RPMI8226 (cell line): ENCODE measurements at places on chromosomes 11 and 22.
A peak's percentile ranks its signal among the peaks of the same experiment; 100 is the strongest.

DNA sequence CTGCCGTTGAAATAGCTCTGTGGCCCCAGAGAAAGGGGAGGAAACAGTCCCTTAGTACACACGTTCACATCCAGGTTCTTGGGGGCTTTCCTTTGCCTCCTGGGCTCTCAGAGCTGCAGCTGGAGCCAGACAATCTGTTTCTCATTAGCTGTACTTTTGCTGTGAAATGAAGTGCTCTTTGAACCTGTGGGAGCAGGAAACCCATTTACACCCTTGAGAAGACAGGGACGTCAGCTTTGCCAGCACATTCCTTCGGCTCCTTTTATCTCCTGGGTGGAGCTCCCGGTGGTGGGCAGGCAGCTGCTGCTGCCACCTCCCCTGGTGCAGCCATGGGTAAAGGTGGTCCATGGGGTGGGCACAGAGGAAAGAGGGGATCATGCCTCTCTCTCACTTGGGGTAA is 80.6 kb upstream of the TIMP3 start:
- no peak for DNase-seq

GRCh38 chr11:113859665-113860064 is 15.7 kb downstream of the USP28 start:
- DNase-seq: no peak

DNA sequence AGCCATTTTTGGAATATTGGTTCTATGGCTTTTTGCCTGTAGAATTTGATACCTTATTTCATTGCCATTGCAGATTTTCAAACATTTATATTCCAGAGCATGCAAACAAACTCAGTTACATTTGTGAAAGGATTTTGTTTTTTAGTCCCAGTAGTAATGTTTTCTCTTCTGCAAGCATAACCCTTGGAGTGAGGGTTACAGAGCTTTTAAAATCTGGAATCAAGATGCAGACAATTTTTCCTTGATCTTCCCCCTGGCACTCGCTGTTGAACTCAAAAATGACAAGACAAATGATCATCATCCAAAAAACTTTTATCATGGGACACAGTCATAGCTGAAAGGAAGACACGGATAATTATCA is 20.8 kb downstream of the BBOX1 start:
- no peak for DNase-seq

DNA sequence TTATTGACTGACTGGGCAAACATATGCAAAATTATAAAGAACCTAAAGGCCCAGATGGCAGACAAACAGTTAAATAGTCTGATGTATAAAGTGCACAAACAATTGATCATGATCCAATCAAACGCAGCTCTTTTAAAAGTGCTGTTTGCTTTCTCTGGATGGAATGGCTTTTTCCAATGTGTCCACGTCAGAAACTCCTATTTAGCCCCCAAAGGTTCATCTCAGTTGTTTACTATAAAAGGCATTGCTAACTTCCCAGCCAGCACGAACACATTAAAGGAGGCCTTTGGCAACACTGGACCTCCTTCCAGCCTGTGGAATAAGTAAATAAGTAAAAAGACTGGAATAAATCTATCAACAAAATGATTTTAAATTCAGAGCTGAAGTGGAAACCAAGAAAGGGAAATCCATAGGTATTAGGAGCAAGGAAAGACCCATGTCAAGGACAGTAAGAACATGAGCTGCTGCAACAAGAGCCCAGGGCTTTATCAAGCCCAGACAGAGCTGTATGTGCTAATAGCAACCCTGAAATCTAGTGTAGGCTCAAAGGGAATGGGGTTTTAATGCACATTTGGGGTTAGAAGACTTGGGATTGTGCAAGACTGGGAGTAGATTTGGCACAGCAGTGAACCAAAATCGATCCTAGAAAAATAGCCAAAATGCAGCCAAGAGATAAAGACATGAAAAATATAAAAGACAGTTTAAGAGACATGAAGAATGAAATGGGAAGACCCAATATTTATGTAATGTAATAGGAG is 105.4 kb downstream of the EFCAB6 start:
- no peak for DNase-seq

GRCh38 chr11:47216121-47216798 is 1.5 kb downstream of the DDB2 start:
- DNase-seq: peak; percentile 68

DNA sequence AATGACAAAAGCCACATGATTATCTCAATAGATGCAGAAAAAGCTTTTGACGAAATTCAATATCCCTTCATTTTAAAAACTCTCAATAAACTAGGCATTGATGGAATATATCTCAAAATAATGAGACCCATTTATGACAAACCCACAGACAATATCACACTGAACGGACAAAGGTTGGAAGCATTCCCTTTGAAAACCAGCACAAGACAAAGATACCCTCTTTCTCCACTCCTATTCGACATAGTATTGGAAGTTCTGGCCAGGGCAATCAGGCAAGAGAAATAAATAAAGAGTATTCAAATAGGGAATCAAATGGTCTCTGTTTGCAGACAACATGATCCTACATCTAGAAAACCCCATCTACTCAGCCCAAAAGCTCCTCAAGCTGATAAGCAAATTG is 52.0 kb downstream of the CASP12 start:
- DNase-seq: no peak

DNA sequence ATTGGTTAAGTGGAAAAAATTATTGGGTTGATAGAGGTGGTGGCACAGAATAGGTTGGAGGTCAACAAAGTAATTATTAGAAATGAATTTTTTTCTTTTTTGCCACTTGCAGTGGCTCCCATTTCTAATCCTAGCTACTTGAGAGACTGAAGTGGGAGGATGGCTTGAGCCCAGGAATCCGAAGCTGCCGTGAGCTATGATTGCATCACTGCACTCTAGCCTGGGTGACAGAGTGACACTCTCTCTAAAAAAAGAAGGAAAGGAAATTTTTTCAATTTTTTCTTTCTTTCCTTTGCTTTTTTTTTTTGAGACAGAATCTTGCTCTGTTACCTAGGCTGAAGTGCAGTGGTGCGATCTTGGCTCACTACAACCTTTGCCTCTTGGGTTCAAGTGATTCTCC is 2.2 kb upstream of the BCO2 start:
- DNase-seq: no peak

DNA sequence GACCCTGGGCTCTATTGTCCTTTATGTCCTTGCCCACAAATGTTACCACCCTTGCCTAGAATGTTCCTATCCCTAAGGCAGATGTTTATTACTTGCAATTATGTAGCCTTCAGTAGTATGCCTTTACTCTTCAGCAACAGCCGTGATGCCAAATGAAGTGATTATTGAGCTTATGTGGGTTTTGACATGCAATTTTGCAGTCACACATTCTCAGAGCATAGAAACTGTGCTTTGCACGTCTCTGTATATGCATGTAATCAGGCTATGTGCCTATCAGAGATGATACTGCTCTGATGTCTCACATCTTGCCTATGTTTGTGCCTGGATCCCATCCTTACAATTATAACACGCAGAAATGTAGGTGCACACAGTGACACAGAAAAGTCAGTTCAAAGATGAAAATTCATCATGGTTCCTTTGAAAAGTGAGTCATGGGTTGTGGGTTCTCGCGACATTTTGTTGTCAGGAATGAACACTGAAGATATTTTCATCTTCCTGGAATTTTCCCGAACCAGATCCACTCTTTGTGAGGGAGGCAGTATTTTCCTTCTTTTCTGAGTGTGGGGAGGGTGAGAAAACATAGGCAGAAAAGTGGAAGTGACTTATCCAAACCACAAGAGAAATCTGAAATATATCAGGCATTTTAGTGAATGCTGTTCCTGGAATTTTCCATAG is 81.1 kb downstream of the BMAL1 start:
- no peak for DNase-seq

DNA sequence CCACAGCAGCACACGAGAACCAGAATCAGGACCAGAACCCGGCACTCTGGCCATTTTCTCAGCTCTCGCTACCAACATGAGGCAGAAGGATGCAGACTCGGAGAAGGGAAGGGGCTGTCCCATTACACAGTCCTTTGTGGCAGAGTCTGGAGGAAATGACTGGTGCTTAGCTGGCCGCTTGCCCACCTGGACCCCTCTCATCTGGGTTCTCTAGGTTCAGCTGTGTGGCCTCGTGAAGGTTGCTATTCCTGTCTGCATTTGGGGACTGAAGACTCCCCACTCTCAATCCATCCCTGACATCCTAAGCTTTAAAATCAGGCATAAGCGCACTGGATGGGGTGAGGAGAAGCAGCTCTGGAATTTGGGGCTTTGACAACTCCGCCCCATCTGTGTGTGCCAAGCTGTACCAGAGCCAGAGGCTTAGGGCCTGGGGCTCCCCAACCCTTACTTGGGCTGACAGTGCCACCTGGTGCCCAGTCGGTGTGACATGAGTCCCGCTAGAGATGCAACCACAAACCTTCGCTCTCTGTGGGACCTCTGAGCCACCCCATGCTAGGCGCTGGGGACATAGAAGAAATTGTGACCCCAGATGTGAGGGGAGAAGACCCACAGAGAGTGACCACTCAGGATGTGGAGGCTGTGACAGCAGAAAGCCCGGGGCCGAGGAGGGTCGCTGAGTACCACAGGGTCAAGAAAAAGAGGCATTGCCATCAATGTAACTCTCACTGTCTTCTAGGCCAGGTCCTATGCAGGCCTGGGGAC is 35.8 kb upstream of the FCHSD2 start:
- DNase-seq: peak; percentile 92

DNA sequence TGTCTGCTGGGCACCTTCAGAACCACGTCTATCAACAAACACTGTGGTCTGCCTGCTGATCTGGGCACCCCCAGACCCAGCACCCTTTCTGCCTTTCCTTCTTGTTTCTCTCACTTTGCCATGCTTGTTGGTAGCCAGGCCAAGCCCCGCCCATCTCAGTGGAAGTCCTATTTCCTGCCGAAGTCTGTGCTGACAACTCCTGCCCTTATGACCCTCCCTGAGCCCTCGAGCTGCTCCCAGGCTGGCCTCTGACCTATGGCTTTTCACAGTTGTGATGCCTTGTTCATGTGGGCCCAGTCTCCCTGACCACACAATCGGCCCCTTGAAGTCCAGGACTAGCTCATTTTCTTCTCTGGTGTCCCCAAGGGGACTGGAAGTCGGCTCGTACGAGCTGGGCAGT is 132.1 kb downstream of the DSCAML1 start:
- DNase-seq: peak; percentile 26

GRCh38 chr11:123378096-123378495 is 52.0 kb upstream of the GRAMD1B start:
- no peak for DNase-seq

DNA sequence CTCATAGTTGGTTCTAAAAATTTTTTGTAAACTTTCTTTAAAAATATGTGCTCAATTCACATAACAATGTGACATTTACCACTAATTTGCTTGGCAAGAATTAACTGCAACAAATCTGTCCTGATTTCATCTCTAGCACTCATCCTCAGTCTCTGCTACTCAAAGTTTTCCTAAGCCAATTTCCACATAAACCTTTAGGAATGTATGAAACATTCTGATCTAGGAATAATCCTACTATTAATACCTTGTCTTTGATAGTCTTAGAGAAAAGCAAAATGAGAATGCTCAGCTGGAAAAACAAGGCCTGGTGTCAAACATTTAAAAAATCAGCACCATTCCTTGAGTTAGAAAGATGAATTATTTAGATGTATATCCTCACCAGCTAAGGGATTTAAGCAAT is 114.3 kb downstream of the CD44 start:
- no peak for DNase-seq

GRCh38 chr22:39820256-39820655 is 73.3 kb downstream of the ENTHD1 start:
- no peak for DNase-seq

DNA sequence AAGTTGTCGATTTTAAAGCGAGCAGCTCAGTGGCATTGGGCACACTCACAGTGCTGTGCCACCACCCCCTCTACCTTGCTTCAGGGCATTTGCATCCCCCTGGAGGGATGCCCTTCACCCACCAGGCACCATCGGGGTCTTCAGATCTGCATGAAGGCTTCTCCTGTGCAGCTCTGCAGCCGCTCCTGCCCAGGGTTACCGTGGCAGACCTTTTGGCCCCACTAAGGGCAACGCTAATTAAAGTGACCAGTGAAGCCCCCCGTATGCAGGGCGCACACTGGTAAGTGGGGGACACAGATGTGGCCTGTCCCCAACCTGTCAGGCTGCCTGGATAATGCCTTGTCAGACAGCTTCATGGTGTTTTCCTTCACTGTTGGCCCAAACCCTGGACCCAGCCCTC is 1117.7 kb downstream of the BRD1 start:
- DNase-seq: no peak

DNA sequence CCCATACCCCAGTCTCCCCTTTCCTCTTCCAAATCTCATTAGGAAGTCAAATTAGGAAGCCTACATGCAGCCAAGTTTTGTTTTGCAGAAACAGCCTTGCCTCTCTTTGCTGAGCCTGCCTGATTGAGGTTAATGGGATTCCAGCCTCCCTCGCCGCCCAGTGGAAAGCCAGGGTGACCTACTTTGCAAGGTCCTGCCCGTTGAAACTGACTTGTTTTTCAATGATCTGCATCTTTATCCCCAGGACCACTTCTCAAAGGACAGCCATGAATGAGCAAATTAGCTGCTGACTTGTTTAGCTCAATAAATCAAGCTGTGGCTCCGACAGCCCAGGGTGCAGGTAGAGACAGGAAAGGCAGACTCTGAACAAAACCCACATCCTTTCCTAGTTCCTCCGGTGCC is 110.4 kb downstream of the RRAS2 start:
- no peak for DNase-seq

GRCh38 chr11:113896156-113896879 is 8.3 kb upstream of the HTR3B start:
- DNase-seq: peak; percentile 36

DNA sequence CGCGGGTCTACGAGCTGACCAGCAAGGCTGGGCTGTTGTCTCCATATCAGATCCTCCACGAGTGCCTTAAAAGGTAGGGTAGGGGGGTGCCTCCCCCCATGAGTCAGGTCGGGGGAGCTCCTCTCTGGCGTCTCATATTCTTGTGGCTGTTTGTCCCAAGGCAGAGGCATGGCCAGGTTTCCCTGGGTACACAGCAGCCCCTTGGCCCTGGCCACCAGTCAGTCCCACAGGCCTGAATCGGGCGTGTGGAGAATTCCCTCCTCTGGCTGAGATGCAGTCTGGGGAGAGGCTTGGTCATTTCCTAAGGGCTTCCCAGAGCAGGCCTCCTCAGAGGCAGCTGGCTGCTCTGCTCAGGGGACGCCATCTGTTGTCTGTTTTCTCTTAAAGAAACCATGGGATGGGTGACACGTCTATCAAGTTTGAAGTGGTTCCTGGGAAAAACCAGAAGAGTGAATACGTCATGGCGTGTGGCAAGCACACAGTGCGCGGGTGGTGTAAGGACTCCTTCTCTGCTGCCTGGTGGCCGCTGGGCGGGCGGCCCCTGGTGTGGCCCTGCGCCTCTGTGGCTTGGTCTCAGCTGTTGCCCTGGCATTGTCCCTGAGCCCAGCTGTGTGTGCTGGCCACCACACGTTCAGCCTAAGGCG is 9.6 kb upstream of the RANBP1 start:
- DNase-seq: no peak

DNA sequence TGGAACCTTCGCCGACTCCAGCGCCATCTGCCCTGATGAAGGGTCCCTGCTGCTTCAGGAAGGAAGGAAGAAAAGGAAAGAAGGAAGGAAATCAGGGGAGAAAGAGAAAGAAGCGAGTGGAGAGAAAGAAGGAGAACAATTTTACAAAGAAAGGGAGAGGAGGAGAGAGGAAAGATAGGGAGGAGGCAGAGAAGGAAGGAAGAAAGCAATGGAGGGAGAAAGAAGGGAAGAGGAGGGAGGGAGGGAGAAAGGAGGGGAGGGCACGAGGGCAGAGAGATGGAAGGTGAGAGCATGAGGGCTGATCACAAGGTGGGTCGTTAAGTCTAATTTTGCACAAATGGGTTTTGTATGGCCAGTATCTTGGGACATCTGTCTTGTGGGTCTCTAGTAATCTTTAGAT is 39.2 kb downstream of the PARVA start:
- DNase-seq: no peak

- DNase-seq: peak; percentile 80
Measured at GRCh38 chr11:575313-575995, 816 bp upstream of the PHRF1 start.
